OCI-M1 (cell line): ENCODE measurements at places on chromosomes 3 and 15.

- no peak for DNase-seq
Measured at GRCh38 chr3:134328147-134328591, 46.1 kb downstream of the AMOTL2 start.

DNA sequence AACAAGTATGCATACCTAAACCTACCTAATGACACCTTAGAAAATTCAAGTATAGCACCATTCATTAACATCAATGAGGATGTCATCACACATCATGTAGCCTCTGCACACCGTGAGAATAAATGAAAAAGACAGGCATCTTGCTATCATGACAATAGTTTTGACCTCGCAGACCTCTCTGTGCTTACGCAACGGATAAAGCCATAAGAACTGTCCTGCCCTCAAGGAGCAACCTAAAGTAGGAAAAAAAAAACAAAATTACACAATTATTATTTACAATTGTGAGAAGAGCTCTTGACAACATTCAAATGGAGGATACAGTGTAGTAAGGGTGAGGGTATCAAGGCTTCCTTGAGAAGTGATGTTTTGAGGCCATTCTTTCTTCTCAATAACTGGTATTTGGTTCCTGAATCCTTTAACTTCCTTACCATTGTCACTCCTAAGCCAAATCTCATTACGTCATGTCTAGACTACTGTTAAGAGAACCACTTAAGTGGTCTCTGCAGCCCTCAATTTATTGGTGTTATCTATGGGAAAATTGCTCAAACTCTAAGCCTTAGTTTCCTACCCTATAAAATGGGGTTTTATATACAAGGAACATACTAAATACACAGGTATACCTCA, 7.0 kb upstream of the SETD5 start:
- DNase-seq, result no peak

DNA sequence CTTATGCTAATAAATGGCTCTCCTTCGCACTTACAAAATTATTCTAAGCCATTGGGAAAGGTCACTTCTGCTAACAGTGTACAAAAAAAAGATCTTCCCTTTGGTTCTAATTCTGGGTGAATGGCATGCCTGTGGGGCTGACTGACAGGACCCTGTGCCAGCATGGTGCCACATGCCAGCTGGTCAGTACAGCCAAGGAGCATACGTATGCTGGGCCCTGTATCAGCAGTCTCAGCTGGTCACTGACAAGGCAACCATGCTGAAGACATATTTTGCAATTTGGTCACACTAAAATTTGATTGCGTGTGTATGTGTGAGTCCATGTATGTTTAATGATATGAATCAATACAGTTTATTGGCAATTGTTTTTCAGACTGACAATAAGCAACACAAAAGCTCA, 246.1 kb downstream of the TBL1XR1 start:
- no peak for DNase-seq

DNA sequence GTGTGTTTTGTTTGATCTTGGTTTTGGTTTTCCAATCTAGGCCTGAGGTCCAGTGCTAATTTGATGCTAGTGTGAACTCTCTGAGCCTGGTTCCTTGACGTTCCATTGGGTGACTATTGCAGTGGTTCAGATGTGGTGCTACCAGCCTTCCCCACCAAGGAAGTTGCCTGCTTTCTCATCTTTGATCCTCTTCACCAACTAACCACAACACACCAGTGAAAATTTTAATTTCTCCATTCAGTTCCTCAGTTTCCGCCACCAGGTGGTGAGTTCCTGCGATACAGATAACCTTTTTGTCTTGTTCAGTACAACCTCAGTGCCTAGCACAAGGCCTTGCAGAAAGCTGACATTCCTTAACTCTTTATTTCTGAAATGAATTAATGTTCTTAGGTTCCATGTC, 337.4 kb upstream of the TPRG1 start:
- no peak for DNase-seq

- DNase-seq, result no peak
Measured at GRCh38 chr3:99508191-99508590, 130.2 kb upstream of the COL8A1 start.

GRCh38 chr3:22244761-22245521, 493.9 kb upstream of the ZNF385D start:
- no peak for DNase-seq

DNA sequence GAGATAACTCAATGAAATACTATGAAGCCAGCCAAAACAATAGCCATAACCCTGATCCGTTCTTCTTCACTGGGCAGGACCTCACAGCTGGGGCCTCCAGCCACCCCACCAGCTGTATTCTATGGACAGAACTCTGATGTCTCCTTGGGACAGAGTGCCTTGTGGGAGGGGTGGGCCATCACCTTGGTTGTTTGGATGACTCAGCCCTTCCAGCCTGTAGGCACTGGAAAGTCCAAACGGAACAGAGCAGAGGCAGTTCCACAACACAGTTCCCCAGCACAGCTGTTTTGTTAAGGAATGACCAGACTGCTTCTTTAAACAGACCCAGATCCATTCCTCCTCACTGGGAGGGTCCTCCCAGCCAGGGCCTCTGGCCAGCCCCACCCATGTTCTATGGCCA, 31.9 kb upstream of the ZBED2 start:
- DNase-seq, result no peak

DNA sequence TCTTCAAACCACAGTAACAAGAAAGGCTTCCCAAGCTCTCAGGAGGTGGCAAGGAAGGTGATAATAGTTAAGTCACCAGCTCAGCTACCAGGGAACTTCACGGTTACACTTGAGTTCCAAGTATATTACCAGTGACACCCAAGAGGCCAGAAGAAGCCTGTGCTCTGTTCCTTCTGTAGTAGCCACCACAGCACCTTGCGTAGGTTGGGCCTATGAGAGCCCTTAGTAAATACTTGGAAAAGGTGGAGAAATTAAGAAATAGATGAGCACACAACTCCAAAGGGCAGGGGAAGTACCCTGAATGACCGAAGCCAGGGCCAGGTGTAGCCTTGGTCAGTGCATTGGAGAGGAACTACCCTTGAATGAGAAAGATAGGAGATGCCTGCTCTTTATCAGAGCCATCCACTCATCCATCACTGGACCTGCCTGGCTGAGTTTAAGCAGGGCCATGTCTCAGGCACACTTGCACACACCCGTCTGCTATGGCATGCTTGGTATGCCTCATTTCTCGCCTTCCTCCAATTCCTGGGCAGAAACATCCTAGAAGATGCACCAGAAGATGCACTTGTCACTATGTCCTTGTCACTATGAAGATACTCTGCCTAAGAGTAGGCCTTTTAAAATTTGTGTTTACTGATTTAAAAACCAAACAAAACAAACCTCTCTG, 32.6 kb upstream of the NDUFB4 start:
- no peak for DNase-seq

- no peak for DNase-seq
Measured at GRCh38 chr15:55914446-55914845, 79.0 kb downstream of the NEDD4 start.

GRCh38 chr3:131543714-131544113, 40.9 kb upstream of the MRPL3 start:
- DNase-seq, result no peak

DNA sequence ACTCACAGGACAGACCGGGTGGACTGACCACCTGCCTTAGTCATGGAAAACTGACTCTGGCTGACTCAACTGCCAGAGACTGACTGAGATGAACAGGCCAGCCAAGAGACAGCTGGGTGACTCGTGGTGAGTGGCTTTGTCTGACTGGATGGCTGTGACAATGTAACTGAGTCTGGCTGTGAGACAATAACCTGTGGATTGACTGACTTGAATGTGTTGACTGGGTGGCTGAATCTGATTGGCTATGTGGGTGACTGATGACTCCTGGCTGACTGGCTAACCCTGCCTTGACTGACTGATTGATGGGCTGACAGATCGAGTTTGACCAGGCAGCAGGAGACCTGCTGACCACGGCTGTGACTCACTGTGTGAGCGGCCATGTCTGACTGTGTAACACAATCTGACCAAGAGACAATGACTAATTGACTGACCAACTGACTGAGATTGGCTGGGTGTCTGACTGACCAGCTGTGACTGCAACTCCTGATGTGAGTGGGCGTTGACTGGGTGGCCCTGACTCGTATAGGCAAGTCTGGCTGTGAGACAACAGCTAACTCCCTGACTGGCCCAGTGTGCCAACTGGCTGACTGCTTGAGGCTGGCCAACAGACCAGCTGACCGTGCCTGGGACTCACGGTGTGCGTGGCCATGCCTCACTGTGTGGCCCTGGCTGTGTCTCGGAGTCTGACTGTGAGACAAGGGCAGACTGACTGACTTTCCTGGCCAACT, 509.1 kb downstream of the SHQ1 start:
- DNase-seq, result peak; percentile 27

DNA sequence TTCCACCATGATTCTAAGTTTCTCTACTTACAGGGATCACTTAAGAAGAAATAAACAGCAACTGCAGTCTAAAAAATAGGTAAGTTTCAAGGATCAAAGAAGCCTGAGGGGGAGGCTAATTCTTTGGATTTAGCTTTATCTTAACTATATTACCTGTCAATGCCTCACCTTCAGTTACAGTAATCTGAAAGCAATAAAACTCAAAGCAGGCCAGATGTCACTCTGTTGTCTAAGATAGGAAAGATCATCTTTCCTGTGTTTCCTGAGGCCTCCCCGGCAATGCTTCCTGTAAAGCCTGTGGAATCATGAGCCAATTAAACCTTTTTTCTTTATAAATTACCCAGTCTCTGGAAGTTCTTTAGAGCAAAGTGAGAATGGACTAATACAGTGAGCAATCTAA, 60.2 kb downstream of the NPTN start:
- no peak for DNase-seq

DNA sequence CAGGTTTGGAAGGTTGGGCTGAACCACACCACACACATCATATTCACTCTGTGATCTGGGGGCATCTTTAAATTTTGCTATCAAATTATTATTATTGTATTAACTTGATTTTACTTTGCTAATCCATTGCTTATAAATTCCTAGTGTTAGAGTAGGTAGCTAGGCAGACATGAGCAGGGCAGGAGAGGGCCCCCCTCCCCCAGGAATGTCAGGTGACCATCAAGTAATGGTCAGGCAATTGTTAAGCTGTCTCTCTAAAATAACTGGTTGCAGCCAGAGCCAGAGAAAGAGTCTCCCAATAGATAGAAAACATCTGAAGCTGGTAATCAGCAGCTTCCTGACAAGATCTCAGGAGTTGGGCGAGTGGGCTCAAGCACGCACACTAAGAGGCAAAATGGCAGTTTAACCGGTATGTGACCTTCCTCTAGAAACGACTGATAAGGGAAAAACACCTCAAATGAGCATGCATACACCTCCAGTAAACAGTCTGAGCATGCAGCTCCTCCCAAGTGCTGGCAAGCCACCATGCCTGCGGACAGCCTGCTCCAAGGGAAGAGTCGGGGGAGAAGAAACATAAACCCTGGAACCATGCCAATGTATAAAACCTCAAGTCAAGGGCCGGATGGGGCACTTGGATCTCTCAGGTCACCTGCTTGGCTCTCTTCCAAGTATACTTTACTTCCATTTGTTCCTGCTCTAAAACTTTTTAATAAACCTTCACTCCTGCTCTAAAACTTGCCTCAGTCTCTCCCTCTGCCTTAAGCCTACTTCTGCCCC, 3.1 kb upstream of the CXCR6 start:
- no peak for DNase-seq

DNA sequence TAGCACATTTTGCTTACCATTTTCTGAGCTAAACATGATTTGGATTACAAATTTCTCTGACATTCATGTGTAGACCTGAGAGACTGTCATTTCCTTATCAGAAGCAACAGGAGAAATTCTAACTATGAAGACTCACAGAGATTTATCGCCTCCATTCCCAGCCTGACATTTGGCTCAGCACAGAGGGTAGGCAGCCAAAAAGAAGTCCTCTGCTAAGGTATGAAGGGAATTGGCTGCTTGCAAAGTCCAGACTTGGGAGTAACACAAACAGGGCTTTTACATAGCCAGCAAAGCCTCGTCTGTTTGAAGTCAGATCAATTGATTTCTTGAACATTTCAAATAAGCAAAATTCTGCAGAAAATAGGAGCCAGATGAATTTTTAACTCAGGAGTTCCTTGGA, 57.0 kb upstream of the CMSS1 start:
- DNase-seq, result no peak

- DNase-seq, result no peak
Measured at GRCh38 chr15:40084650-40085049, 24.0 kb downstream of the BMF start.

- no peak for DNase-seq
Measured at GRCh38 chr3:7728566-7729519, 772.8 kb upstream of the LMCD1 start.

DNA sequence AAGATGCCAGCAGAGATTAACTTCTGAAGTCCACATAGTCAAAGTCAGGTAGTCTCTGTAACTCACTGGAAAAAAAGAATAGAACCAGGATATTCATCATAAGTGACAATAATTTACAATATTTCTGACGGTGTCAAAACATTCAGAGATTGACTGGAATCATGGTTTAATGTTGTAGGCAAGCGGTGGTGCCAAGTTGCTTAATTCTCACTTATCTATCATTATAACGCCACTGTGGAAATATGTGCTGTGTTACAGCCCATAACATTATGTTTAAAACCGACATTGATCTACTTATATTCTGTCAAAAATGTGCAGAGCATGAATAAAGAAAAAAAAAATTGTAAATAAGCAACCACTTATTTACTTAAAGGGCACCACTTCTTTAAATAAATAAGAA, 801.7 kb downstream of the DIPK2A start:
- no peak for DNase-seq

DNA sequence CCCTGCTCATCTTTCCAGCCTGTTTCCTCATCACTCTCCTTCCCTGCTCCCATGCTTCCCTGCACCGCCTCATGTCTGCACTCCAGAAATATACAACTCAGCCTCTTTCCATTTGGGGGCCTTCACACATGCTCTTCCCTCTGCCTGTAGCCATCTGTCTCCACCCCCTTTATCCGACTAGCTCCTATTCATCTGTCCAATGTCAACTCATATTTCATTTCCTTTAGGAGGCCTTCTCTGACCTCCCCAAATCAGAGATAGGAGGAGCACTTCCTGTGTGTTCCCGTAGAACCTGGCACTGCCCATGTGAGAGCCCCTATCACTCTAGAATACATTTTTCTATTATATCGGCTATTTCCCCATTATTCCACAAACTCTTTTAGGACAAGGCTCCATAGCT, 10.6 kb downstream of the ATP8B4 start:
- no peak for DNase-seq

DNA sequence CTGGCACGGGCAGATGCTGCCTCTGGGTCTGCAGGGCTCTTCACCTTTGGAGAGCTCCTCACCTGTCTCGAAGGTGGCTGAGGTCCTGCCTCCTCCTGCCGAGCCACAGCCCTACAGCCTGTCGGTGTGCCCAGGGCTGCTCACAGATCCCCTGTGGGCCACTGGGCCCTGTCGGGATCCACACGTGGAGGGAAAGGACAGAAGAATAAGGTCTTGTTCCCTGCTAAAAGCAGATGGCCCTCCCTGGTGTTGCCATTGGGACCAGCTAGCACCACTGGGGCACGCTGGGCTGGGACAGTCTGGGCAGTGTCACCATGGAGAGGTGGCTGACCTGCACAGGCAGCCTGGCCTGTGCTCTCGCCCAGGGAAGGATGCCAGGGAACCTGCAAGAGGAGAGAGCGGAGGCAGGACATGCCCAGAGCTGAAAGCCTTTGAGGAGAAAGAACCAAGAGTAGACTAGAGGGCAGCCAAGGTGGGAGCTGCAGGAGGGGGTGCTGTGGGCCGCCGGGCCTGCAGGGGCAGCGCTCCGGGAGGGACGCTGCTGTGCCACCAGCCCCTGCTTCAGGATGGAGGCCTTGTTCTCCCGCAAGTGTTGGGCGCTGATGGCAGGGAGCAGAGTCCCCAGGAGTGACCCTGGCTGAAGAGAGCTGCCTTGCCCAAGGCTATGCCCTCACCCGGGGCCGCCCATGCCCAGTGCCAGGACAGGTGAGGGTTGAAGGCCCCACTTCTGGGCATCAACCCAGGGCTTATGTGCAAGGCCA, 210.2 kb downstream of the XXYLT1 start:
- DNase-seq, result no peak

GRCh38 chr3:74562558-74563269, 51.7 kb downstream of the CNTN3 start:
- no peak for DNase-seq
